ENCODE measurements at places on chromosomes 13 and 19.

DNA sequence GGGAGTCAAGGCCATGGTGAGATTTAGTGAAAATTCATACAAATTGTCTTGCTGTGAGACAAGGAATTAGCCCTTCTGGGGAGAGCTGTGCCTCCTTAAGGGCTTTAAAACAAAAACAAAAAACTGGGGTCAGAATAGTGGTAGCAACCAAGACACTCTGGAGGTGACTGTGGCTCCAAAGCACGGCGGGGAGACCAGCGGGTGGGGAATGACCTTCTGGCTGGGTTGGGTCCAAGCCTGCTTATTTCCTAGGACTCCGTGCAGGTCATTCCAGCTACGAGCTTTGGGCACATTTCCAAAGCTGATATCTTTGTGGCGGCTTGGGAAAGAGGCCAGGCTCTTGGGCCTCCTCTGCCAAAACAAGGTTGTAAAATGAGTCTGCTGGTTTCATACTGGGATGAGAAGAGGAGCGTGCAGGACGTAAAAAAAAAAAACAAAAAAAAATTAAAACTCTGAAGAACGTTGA is 348.3 kb downstream of the UQCRFS1 start:
- peaks cover 16% of the 10 kb centered on the region for H3K4me1 ChIP-seq
- no peaks in the 10 kb centered on the region for H3K27me3 ChIP-seq
- no peak overlapping the region for H3K27ac ChIP-seq
- H3K36me3 ChIP-seq, result no peaks in the 10 kb centered on the region

GRCh38 chr19:1189419-1189818 is 15.4 kb upstream of the SBNO2 start:
- H3K27ac ChIP-seq, result no peak overlapping the region
- peaks cover 7% of the 10 kb centered on the region for H3K4me1 ChIP-seq
- DNase-seq, result no peak
- H3K27me3 ChIP-seq, result no peaks in the 10 kb centered on the region

- H3K27ac ChIP-seq, result peak within 1 kb of the TSS; percentile 97
- H3K27me3 ChIP-seq, result no peaks in the 10 kb centered on the region
- DNase-seq, result peak; percentile 90
- H3K4me3 ChIP-seq, result peak within 1 kb of the TSS; percentile 89
Measured at GRCh38 chr19:507286-508203, at the start of gene TPGS1. Gene TPGS1, plus strand, starts transcription at chr19:507497. Its CDS starts 10 bp downstream, at chr19:507507.

DNA sequence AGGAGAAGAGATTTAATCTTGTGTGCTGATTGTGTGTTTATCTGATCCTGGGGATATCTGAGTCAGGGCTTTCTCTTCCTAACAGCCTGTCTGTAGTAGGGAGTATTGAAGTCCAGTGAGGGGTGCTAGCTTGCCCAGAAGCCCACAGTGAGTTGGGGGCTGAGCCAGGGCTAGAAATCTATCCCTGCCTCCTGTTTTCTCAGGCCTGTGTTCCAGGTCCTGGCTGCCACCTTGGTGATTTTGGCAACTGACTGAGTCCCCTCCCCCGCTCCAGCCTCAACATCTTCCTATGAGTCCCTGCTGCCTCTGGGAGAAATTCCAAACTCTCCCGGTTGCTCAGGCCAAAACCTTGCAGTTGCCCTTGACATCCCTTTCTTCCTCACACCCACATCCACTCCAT is 7.7 kb upstream of the NOVA2 start:
- H3K4me1 ChIP-seq, result no peaks in the 10 kb centered on the region
- no peak overlapping the region for H3K27ac ChIP-seq
- no peak overlapping the region for H3K4me3 ChIP-seq
- H3K36me3 ChIP-seq, result no peaks in the 10 kb centered on the region
- DNase-seq, result no peak

DNA sequence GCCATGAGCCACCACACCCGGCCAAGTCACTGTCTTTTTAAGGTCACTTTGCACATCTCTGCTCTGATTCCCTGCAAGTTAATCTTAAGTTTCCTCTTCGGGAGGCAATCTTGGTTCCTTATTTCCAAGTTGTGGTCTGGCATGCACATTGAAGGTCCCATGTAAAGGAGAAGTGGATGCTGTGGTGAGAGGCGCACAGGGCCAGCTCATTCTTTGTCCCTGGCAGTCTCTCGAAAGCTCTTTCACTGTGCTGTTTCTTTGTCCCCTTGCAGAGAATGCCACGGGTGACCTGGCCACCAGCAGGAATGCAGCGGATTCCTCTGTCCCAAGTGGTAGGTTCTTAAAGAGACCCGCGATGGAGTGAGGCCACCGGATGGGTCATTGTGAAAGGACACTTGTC is 16.4 kb upstream of the C19orf33 start:
- peaks cover 34% of the 10 kb centered on the region for H3K4me1 ChIP-seq
- no peak overlapping the region for H3K27ac ChIP-seq
- H3K4me3 ChIP-seq, result no peak overlapping the region
- H3K36me3 ChIP-seq, result peaks cover 94% of the 10 kb centered on the region
- H3K27me3 ChIP-seq, result no peaks in the 10 kb centered on the region
- no peak for DNase-seq

DNA sequence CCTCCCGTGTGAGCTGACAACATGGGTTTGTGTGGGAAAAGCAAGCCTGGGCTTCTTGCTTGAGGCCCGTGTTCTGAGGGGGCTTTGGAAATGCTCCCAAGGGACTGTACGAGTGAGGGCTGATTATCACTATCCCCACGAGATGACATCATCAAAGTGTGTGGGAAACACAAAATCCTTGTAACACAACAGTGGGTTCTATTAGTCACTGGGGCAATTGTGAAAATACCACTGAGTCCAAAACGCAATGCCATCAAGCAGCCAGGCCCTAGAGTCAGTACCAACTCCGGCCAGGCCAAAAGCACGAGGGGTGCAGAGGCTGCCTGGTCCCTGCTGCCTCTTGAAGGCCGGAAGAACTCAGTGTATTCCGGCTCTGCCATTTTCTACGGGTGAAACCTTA is 29.6 kb downstream of the CAPS start:
- peaks cover 5% of the 10 kb centered on the region for H3K36me3 ChIP-seq
- no peaks in the 10 kb centered on the region for H3K27me3 ChIP-seq
- no peak overlapping the region for H3K27ac ChIP-seq
- H3K4me3 ChIP-seq, result no peak overlapping the region

GRCh38 chr19:29259153-29259552 is 46.2 kb upstream of the UQCRFS1 start:
- H3K27me3 ChIP-seq, result peaks cover 10% of the 10 kb centered on the region
- no peak overlapping the region for H3K4me3 ChIP-seq
- DNase-seq, result no peak
- H3K36me3 ChIP-seq, result peaks cover 6% of the 10 kb centered on the region
- H3K27ac ChIP-seq, result no peak overlapping the region

GRCh38 chr13:34767778-34768177 is 174.3 kb upstream of the NBEA start:
- no peak overlapping the region for H3K27ac ChIP-seq
- no peaks in the 10 kb centered on the region for H3K4me1 ChIP-seq
- H3K36me3 ChIP-seq, result no peaks in the 10 kb centered on the region
- no peak for DNase-seq
- H3K4me3 ChIP-seq, result no peak overlapping the region

DNA sequence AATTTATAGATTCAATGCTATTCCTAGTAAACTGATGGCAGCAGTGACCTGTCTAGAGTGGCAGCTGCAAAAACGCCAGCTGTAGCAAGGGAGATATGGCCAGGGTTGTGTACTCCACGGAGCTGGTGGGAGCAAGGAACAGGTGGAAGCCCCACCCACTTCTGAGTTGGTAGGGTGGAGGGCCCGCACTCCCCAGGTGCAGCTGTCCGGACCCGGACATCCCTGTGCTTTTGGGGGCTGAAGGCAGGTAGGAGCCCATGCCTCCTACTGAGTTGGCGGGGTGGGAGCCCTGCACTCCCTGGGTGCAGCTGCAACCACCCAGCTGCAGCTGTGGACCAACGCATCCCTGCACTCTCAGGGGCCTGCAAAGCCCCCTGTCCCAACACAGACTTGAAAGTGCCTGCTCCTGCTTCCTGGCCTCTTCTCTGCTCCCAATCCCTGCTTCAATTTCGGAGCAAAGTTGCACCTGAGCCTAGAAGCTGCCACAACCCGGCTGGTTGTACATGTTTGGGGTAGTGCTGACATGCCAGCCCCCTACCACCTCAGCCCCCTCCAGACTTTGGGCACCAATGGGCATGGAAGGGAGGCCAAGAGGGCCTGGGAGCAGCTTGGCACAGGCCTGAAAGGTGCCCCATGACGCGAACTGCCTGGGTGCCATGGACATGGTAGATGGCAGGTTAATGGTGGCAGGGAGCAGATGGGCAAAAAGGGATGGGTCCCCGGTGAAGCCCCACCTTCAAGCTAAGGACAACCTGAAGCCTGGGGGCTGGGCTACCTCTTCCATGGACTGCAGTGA is 19.8 kb downstream of the UGGT2 start:
- no peak for DNase-seq
- H3K4me3 ChIP-seq, result no peak overlapping the region
- no peaks in the 10 kb centered on the region for H3K27me3 ChIP-seq
- H3K4me1 ChIP-seq, result no peaks in the 10 kb centered on the region
- H3K27ac ChIP-seq, result no peak overlapping the region

GRCh38 chr13:110291286-110291685 is 15.7 kb downstream of the COL4A1 start:
- H3K27ac ChIP-seq, result no peak overlapping the region
- H3K27me3 ChIP-seq, result no peaks in the 10 kb centered on the region
- no peak overlapping the region for H3K4me3 ChIP-seq
- no peak for DNase-seq
- no peaks in the 10 kb centered on the region for H3K4me1 ChIP-seq
- no peaks in the 10 kb centered on the region for H3K36me3 ChIP-seq

GRCh38 chr13:27341616-27342015 is 71.0 kb downstream of the RASL11A start:
- H3K36me3 ChIP-seq, result no peaks in the 10 kb centered on the region
- no peak for DNase-seq

GRCh38 chr13:26991508-26992181 is 180.0 kb downstream of the USP12 start:
- no peak overlapping the region for H3K27ac ChIP-seq
- no peak overlapping the region for H3K4me3 ChIP-seq
- peaks cover 59% of the 10 kb centered on the region for H3K27me3 ChIP-seq
- H3K4me1 ChIP-seq, result no peaks in the 10 kb centered on the region

GRCh38 chr19:41699968-41700323 is 8.5 kb upstream of the CEACAM5 start:
- peaks cover 26% of the 10 kb centered on the region for H3K4me1 ChIP-seq
- no peak for DNase-seq
- H3K36me3 ChIP-seq, result peaks cover 13% of the 10 kb centered on the region

GRCh38 chr19:37886571-37886970 is 19.8 kb downstream of the WDR87 start:
- no peak for DNase-seq
- no peak overlapping the region for H3K4me3 ChIP-seq
- no peak overlapping the region for H3K27ac ChIP-seq
- peaks cover 5% of the 10 kb centered on the region for H3K27me3 ChIP-seq
- H3K4me1 ChIP-seq, result no peaks in the 10 kb centered on the region

DNA sequence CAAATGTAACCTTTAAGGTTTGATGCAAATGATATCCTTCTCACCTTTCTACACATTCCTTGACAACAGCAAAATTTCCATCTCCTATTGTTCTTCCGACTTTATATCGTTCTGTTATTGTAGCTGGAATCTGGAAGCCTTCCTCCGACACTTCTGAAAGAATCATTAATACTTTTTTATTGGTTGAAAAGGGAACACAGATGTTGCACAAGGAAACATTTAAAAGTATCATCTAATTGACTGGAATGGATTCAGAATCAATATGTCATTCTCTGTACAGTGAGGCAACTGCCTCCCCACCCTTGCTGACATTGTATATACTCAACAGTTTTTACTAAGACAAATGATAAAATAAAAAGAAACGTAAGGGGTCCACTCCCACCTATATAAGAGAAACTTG is 295.2 kb downstream of the DCLK1 start:
- no peak overlapping the region for H3K27ac ChIP-seq
- H3K4me3 ChIP-seq, result no peak overlapping the region
- H3K27me3 ChIP-seq, result peaks cover 47% of the 10 kb centered on the region
- H3K4me1 ChIP-seq, result no peaks in the 10 kb centered on the region

DNA sequence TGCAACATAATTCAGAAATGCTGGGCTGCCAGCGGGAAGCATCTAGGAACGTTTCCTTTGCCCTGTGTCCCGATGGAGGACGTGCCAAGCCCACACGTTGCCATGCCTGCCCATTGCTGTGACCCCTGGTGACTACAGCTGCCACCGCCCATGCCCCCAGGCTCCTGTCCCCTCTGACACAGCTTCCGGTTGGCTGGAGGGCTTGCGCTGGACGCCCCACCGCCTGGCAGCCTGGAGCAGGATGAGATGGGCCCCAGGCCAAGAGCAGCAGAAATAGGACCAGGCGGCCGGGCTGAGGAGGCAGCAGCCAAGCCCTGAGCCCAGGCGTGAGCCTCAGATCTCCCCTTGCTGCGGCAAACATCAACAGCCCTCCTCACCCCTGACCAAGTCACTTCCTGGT is 125.9 kb downstream of the COL4A2 start:
- no peaks in the 10 kb centered on the region for H3K27me3 ChIP-seq
- H3K36me3 ChIP-seq, result no peaks in the 10 kb centered on the region
- no peak overlapping the region for H3K27ac ChIP-seq
- no peak overlapping the region for H3K4me3 ChIP-seq
- DNase-seq, result no peak
- no peaks in the 10 kb centered on the region for H3K4me1 ChIP-seq

GRCh38 chr13:98521461-98522247 is 55.3 kb downstream of the STK24 start:
- peaks cover 26% of the 10 kb centered on the region for H3K4me1 ChIP-seq
- peaks cover 21% of the 10 kb centered on the region for H3K36me3 ChIP-seq
- no peaks in the 10 kb centered on the region for H3K27me3 ChIP-seq
- DNase-seq, result no peak

DNA sequence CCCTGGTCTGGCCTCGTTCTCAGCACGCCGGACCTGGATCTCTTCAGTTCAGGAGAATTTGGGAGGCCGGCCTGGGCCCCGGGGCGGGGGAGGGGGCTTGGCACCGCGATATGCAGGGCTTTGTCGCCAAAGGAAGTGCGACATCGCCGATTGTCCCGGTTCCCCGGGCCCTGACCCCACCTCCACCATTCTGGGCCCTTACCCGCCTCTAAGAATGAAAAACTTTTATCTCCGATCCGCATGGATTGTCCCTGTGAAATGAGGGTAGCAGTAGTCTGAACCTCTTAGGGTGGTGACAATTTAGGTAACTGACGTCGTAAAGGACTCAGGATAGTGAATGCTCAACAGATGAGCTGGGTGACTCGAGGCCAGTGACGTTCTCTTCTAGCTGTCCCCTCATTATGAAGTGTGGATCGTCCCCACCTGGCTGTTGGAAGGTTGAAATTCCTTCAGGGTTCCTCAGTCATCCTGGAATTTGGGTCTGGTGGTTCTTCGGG is 650 bp downstream of the DDA1 start:
- peak overlapping the region; percentile 99 for H3K4me3 ChIP-seq
- peak; percentile 20 for DNase-seq
- H3K4me1 ChIP-seq, result peaks cover 22% of the 10 kb centered on the region
- peak overlapping the region; percentile 95 for H3K27ac ChIP-seq
- peaks cover 58% of the 10 kb centered on the region for H3K36me3 ChIP-seq
- H3K27me3 ChIP-seq, result no peaks in the 10 kb centered on the region

DNA sequence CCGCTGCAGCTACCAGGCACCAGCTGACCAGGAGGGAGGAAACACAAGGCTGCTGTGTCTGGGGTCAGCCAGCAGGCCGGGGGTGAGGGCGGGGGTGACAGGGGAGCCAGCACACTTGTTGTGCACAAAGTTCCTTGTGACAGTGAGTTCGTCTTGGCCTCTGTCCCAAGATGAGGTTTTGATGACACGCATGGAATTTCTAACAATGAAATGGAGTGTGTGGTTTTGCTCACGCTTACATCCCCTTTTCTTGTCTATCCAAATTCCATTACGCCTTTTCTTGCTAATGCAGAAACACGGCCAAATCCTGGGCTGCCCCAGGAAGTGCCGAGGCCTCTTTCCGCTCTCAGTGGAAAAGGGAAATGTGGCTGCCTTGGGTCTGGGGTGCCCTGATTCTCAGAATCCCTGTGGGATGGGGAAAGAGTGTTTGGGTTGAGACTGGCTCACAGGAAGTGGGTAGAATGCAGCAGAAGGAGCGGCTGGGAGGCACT is 73.8 kb downstream of the GADD45B start:
- DNase-seq, result no peak
- no peak overlapping the region for H3K27ac ChIP-seq
- H3K36me3 ChIP-seq, result peaks cover 14% of the 10 kb centered on the region
- H3K4me3 ChIP-seq, result no peak overlapping the region
- H3K27me3 ChIP-seq, result no peaks in the 10 kb centered on the region
